Stimulated activated CD8-positive, alpha-beta memory T cell treated with anti-CD3 and anti-CD28 coated beads, Interleukin-7, amount 100 ng/mL, for 1 hour (primary cell): ENCODE measurements at places on chromosomes 2 and 18.

GRCh38 chr2:218547978-218548377 is 20.2 kb downstream of the USP37 start:
- DNase-seq = no peak

- DNase-seq = no peak
Measured at GRCh38 chr2:118806797-118807667, 40.4 kb downstream of the EN1 start.

DNA sequence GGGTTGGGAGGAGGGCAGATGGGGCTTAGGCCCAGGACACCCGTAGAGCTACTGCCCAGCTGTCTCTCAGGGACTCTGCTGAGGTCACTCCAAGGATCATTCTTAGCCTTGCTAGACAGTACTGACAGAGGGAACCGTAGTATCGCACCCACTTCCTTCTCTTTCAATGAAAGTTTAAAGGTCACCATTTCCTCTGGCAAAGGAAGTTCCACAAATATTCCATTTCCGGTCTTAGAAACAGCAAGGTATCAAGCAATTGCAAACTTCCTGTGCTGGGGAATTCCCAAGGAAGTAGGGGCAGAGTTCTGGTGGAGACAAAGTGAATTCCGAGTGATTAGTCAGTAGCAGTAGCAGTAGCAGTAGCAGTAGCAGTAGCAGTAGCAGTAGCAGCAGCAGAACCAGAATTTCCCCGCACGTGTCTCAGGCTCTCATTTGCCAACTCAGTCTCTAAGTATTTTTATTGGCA is 24.7 kb downstream of the IL1B start:
- DNase-seq = no peak

DNA sequence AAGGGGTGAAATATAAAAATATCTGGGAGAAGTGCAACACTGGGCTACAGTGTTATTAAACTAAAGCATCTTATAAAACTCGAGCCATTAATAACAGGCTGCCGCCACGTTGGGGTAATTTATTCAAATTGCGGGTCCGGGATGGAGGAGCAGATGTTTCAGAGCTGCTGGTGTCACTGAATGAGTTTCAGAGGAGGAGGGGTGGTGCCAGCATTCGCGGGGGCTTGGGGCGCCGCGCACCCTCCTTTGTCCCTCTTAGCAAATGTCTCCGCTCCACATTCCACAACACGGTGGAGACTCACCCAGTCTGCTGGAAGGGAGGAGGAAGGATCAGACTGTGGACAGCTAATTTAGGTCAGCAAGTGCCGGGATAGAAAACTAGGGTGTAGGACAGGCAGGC is 260.5 kb downstream of the CELF4 start:
- no peak for DNase-seq

DNA sequence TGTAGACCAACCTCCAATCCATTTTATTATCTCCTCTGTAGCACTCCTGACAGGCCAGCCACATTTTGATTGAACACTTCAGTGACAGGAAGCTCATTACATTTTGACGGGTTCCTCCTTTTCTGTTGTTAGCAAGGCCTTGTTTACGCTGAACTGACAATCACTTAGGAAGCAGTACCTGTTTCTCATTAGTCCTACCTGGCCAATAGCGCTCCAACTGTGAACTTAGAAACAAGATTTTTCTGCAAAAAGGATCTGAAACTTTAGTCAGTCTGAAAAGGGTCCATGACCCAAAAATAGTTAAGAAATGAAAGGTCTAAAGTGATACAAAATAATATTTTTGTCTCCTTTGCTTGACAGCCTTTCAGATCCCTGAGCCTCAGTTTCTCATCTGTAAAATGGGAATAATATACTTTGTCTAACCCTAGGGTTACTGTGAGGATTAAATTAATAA is 119.6 kb upstream of the MSTN start:
- no peak for DNase-seq

GRCh38 chr18:52009958-52010357 is 330.0 kb upstream of the DCC start:
- DNase-seq = no peak

DNA sequence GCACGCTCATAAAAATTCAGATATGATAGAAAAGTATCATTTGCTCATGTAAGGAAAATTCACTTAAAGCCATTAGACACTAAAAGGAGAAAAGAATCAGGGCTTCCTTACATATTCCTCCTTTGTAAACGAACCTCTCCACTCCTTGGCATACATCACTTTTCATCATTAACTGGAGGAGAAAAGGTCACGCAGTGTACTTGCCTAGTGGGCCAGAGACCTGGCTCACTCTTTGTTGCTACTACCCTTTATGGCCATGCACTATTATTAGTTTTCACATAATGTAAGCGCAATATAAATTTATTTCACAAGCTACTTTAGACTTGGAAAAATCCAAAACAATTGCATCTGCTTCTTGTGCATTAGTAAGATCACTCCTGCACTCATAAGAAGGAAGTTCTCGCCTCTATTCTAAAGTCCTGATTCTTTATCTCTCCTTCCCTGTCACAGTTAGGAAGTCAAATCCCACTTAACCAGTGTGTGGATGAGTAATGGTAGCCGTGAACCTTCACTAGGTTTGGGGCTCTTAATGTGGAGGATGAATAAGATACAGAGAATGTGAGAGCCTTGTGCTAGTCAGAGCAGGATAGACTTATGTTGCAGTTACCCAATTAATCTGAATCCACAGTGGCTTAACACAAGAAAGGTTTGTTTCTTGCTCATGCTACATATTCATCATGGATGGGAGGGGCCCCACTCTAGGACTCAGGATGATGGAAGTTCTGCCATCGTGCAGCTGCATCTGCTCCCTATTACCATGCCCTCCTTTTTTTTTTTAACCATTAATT is 115.0 kb upstream of the GLS start:
- DNase-seq = no peak
